Stimulated activated CD4-positive, alpha-beta T cell treated with anti-CD3 and anti-CD28 coated beads, TNF-alpha, amount 100 ng/mL, for 4 hours (primary cell): ENCODE measurements at places on chromosomes 6 and 20.
A peak's percentile ranks its signal among the peaks of the same experiment; 100 is the strongest.

DNA sequence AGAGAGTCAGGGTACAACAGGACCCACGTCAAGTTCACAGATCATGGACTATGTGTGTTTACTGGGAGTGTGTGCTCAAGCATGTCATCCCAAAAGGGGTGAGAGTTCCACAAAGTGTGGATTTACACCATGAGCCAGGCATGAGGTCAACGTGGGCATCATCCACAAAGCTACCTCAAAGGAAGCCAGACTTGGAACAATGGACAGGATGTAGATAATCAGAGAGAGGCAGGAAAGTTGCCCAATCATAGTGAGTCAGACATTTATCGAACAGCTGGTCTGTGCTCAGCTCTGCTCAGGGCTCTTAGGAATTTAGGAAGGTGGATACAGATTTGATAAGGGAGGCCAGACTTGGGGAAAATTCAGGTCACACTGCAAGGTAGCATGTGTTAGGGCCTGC, 317.2 kb upstream of the CDYL start:
- no peak for DNase-seq

DNA sequence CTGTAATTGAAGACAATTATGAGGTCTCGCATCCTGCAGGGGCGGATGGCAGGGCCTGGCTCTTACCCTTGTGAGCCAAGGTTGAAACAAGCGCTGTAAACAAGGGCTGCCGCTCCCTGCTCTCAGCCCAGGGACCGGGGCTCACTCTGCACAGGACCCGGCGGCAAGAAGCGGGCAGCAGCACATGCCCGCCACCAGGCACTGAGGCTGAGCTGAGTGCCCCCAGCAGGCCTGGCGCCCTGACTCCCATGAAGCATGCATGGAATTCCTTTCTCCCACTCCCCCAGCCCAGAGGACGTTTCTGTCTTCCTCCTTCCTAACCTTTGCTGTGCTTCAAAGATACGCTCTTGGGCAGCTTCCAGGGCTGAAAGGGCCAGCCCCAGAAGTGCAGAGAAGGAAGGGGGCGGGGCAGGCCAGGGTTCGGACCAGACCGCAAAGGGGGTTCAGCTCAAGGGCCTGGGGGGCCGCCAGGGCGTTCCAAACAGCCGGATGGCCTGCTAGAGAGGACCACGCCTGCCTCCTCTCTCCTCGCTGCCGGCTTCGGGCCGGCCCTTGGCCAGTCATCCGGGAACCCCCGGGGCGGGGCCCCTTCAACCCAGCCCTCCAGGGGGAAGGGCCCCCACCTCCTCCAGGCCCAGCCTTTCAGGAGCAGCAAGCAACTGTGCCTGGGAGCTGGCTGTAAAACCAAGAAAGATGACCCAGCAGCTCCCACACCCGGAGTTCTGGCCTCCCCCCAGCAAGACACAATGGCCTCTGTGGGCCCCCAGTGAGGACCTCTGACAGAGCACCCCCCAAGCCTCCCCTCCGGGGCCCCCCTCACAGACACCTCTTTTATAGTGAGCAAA, 109.9 kb downstream of the NOL4L start:
- DNase-seq: no peak

DNA sequence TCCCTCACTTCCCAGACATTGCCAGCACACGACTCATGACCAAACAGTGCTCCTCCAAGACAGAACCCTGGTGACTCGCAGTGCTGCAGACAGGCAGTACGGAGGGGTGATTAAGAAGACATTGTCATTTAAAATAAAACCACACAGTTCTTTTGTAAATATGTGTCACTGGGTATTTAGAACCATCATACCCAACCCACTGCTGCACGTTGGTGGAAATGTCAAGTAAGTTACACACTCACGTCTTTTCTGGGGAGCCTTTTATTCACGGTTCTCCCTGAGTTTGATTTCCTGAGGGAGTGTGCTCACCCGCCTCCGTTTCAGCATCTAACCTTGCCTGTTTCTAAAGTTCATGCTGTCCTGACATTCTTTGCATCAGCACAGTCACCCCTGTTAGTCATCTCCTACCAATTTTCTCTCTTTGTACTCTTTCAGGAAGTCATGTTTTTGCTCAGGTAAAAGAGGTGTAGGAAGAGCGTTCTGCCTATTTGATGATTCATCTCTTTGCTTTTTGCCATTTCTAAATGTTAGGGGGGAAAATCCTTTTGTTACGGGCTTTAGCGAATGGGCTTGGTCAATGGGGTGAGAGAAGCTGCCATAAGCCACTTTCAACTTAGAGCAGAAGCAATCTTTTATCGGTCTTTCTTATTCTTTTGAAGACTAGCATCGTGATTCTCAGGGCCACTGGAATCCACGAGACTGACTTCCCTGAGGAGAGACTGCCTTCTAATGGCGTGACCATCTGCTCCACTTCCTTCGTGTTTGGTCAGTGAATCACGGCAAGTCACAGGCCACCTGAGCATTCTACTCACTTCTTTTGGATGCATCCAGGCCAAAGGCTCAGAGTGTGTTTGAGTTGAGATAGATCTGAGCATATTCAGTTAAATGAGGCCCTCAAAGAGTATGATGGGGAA, 512.8 kb upstream of the JARID2 start:
- peak; percentile 53 for DNase-seq

GRCh38 chr20:9402141-9402540, 112.2 kb upstream of the LAMP5 start:
- no peak for DNase-seq

GRCh38 chr20:61852268-61853072, 213.2 kb downstream of the TAF4 start:
- no peak for DNase-seq

DNA sequence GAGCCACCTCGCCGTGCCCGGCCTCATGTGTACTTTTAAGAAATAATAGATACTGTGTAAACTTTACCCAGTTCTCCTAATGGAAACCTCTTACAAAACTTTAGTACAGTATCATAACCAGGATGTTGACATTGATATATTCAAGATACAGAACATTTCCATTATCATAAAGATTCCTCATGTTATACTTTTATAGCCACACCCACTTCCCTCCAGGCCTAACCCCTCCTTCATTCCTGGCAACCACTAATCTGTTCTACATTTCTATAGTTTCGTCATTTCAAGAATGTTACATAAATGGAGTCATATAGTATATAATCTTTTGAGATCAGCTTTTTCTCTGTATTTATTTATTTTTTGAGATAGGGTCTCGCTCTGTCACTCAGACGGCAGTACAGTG, 52.6 kb upstream of the SALL4 start:
- no peak for DNase-seq

DNA sequence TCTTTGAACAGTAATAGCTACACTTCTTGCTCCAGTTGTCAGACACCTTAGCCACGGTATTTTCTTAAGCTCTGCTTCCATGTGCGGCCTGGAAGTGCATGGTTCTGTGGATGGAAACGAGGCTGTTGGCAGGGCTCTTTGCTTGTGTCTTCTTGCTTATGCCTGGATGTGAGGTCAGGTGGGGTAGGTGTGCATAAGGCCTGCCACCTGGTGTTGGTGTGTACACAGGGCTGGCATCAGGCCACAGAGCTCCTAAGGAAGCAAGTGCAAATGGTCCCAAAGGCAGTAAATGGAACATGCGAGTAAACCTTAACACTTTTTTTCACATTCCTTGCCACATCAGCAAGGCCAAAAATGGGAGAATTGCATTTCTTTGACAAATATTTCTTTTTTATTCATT, 158.1 kb upstream of the GMDS start:
- no peak for DNase-seq

DNA sequence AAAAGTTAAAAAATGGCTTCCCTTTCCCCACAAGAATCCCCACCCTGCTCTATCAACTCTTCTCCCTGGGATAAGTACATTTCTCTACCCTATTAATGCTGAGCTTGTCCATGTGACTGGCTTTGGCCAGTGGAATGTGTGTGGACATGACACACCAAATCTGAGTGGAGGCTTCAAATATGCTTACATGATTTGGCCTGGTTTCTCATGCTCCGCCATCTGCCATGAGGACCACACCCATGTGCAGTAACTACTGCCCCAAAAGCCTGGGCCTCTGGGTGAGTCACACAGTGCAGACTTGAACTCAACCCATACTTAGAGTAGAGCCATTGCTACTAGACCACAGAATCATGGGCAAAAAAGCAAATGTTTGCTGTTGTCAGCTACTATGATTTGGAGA, 65.4 kb downstream of the PRND start:
- DNase-seq: no peak

- DNase-seq: peak; percentile 15
These were observed 22.5 kb downstream of the MOCS3 start for GRCh38 chr20:50980851-50981713.

DNA sequence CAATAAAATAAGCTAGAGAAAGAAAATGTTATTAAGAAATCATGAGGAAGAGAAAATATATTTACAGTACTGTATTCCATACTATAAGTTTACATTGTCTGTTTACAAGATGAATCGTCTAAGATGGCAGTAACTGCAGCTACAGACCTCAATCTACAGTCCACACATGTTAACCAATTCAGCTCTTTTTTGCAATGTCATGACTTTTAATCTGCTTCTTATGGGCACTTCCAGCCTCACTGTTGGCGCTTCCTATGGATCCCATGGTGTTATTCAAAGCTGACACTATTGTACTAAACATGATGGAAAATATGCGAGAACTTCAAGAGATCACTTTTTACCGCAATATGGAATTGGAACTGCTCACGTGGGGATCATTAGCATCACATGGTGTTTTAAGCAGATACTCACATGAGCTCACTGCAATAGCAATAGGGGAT, 451.5 kb upstream of the CITED2 start:
- no peak for DNase-seq

DNA sequence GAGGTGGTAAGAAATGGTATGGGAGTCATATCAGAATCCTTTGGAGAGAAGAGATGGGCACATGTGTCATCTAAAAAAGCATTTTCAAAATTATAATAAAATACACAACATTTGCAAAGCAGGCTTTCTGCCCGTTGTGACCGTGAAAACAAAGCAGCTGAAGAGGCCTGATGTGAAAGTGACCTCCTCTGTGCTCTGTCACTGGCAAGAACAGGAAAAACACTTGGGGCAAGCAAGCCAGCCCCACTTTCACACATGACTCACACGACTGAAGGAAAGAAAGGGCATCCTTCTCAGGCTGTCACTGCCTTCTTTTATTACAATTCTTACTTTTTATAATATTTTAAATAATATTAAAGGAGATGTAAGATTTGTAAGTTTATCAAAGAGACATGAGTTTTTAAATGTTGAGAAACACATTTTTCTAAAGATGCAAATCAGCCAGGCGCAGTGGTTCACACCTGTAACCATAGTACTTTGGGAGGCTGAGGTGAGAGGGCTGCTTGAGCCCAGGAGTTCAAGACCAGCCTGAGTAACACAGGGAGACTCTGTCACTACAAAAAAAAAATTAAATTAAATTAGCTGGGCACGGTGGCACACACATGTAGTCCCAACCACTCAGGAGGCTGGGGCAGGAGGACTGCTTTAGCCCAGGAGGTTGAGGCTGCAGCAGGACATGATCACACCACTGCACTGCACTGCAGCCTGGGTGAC, 143.7 kb downstream of the BTBD9 start:
- no peak for DNase-seq

GRCh38 chr20:34369265-34369664, 6.2 kb downstream of the ITCH start:
- DNase-seq: no peak

DNA sequence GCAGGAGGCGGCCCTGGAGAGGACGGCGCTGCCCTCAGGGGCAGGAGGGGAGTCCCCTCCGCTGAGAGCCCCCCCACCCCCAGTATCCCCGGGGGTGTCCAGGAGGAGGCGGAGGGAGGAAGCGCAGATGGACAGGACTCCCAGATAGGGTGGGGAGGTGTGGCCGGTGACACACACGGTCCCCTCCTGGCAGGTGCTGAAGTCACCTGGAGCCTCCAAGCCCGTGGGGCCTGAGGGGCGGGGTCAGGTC, 1.4 kb downstream of the STMN3 start:
- no peak for DNase-seq

DNA sequence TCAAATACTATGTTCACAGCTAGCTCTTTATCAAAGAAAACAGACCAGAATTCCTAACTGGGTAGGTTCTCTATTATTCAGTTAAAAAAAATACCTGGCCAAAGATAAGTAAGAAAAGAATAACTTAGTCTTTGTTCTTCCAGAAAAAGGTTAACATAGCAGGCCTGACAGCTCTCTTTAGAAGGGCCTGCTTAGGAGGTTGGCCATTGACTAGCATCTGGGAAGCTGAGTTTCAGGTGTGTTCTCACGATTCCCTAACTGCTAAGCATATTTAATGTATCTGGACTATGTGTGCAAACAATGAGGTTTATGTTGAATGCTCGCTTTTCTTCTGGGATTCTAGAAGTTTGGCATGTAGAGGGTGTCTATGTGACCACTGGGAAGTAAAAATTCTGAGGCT, 618.9 kb downstream of the HACE1 start:
- no peak for DNase-seq

DNA sequence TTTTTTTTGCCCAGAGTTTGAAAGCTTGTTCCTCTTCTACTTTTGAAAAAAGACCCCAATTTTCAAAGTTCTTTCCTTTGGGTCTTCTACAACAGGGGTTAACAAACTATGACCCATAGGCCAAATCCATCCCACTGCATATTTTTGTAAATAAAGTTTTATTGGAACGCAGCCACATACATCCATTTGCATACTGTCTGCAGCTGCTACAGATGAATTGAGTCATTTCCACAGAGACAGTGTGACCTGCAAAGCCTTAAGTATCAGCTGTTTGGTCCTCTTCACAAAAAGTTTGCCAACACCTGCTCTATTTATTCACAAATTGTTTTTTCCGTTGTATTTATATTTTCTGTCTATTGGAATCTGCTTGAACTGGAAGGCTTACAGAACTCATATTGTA, 189.2 kb downstream of the TBC1D7 start:
- DNase-seq: no peak

- DNase-seq: no peak
These were observed 106.1 kb upstream of the AKIRIN2 start for GRCh38 chr6:87808005-87808757.

DNA sequence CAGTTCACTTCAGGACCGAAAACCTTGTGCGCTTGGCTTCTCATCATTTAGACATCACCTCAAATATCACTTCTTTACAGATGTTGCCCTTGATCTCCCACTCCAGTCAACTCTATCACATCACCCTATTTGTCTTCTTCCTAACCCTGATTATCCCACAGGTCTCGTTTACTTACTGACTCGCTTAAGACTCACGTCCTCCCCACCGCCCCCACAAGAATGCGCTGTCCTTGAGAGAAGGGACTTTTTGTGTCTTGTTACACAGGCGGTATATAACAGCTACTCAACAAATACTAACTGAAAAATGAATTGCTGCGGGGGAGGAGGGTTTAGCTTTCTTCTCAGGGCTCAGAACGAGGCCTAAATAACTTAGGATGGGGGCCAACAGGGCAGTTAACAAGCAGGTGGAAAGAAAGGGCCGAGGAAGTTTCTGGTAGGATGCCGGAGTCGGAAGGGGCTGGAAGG, 527 bp downstream of the TOMM34 start:
- peak; percentile 67 for DNase-seq

- no peak for DNase-seq
These were observed 111.3 kb downstream of the TNFAIP3 start for GRCh38 chr6:137978252-137978896.

DNA sequence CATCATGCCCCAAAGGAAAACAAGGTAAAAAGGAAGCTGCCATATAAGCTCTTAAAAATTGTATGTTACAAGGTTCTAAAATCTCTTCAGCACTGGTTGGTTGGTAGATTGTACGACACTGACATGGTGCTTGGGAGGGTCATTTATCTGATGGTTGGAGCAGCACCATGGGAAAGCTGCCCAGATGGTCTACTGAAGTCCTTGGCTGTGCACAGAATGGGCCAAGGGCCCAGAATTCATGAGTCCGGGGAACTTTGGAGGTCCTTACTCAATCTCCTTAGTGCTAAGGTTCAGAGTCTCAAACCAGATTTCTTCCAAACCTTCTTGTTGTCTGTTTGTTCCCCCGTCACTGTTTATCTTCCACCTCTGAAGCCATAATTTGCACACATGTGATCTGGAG, 314.4 kb downstream of the ESR1 start:
- DNase-seq: no peak
